ENCODE measurements at places on chromosomes 12 and 14.

DNA sequence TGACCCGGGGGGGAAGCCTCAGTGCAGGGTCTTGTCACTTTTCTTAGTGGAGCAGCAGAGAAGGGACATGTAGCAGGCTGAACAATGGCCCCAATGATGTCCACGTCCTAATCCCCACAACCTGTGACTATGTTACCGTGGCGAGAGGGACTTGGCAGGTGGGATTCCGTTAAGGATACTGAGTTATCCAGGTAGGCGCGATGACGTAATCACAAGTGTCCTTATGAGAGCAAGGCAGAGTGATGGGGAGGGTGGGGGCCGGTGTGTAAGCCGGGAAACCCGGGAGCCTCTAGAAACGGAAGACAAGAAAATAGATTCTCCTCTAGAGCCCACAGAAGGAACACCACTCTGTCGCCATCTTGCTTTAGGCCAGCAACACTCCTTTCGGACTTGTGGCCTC, 4.4 kb downstream of the OTUB2 start:
- no peak for DNase-seq

- DNase-seq = peak; percentile 91
Observed at GRCh38 chr14:93939304-93940229, 12.4 kb downstream of the FAM181A start.

DNA sequence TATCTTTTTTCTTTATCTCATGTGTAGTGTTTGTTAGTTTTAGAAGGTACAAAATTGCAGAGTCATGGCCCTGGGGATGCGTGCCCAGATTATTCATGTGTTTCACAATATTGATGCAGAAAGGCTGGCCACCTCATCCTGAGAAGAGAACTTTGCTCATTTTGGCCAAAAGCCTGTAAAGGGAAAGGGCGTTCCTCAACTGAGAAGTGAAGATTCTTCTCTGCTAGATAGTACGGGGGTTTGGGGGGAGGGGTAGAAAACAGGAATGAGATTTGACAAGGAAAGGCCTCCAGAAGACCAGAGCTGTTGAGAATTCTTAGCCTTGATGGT, 1.7 kb downstream of the MGST1 start:
- DNase-seq = no peak

DNA sequence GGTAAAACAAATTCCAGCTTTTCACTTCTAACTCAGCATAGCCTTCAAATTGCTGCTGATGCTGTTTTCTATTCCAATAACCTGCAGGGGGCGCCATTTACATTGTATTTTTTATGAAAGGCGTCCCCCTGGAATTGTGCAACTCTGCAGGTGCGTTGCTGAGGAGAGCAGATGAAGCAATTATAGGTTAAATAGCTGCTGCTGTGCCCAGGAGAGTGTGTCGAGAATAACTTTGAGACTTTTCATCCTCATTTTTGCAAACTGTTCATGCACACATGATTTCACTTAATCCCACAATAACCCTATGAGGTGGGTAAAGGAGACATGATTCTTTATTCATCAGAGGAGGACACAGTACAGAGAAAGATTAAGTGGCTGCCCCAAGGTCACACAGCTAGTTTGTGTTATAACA, 75.7 kb downstream of the MYRFL start:
- DNase-seq = peak; percentile 65

DNA sequence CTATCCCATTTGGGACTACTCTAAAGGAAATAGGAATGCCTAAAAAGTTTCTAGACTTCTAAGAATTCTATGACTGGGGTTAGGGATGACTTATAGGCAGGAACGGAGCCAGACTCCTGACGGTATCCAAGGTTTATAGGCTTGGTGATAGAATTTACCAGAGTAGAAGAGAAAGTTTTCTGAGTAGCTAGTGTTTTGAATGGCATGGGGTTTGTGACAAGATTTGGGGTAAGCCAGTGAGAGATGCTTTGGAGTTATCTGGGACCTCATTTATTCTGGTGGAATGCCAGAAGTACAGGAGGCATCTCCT, 444.6 kb downstream of the RAD51B start:
- no peak for DNase-seq

- DNase-seq = no peak
Observed at GRCh38 chr12:51631591-51631990, 40.6 kb downstream of the SCN8A start.

DNA sequence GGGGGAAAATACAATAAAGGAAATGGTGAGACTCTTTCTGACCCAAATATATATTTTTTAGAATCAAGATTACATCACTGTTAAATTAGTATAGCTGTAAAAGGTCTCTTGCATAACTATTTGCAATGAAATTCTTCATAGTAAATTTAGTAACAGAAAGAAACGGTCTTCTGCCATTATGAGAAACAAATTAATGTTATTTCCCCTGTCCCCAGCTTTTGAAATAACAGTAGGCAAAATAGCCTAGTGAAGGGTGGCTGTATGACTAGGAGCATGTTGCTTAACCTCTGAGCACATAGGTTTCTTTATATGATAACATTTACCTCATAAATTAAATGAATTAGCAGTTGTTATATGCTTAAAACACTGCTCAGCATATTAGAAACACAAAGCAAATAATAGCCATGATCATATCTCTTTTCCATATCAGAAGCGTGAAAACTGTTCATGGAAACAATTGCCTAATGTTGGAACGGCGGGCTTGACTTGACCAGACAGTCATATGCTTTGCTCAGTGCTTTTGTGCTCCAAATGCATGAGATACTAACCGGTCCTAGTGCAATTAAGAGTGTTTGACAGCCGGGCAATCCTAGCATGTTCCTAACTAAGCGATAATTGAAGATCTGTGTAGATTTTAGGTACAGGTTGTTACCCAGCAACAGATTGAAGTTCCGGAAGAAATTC, 24.0 kb downstream of the BHLHE41 start:
- DNase-seq = no peak

DNA sequence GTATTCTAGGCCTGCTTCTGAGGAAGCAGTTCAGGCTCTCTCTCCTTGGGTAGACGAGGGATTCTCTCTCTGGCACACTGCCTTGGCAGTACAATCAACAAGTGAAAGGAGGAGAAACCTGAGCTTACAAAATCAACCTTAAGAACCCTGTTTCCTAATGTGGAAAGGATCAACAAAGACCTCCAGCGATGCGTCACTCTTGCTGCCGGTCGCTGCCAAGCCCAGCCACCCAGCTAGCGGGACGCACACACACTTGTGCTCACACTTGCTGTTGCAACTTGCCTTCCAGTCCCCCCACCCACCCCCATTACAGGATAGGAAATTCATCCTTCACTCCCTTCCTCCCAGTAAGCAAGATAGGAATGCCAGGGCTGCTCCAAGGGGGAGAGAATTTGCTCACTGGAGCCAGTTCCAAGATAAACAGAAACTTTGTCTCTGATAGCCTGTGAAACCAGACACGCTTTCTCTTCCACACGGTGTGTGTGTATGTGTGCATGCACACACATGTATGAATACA, 144.3 kb downstream of the BCL11B start:
- DNase-seq = no peak

- no peak for DNase-seq
Observed at GRCh38 chr12:6546016-6546415, 9.8 kb downstream of the IFFO1 start.

- DNase-seq = no peak
Observed at GRCh38 chr14:95313190-95313589, 6.5 kb downstream of the CLMN start.

DNA sequence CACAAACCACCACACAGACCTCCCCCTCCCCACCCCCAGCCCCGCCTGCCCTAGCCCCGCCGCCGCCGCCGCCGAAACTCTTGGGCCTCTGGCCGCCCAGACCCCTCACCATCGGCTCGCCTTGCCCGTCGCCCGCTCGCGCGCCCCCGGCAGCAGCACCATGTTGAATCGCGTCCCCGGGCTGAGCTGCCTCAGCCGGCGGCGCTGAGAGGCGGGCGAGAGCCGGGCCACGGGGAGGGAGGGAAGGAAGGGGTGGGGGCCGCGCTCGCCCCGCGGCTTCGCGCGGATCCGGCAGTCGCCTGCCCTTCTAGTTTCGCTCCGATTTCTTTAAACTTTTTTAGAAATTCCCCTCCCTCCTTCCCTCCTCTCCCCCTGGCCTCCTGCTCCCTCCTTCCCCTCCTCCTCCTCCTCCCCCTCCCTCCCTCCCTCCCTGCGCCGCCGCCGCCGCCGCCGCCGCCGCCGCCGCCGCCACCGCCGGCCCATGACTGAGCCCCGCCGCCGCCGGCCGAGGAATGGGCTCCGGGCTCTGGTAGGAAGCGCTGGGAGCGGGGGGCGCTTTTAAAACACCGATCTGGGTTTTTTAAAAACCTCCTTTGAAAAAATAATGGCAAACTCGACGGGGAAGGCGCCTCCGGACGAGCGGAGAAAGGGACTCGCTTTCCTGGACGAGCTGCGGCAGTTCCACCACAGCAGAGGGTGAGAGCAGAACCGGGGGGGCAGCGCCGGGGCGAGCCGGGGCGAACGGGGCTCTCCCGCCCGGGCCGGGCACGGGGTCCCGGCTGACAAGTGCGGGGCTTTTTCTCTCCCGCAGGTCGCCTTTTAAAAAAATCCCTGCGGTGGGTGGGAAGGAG, at the start of gene ARID2:
Gene ARID2, plus strand, starts transcription at position 474 of the 851 bp plus-strand sequence. Its CDS starts 131 bp downstream, at position 605.
- DNase-seq = peak; percentile 74

DNA sequence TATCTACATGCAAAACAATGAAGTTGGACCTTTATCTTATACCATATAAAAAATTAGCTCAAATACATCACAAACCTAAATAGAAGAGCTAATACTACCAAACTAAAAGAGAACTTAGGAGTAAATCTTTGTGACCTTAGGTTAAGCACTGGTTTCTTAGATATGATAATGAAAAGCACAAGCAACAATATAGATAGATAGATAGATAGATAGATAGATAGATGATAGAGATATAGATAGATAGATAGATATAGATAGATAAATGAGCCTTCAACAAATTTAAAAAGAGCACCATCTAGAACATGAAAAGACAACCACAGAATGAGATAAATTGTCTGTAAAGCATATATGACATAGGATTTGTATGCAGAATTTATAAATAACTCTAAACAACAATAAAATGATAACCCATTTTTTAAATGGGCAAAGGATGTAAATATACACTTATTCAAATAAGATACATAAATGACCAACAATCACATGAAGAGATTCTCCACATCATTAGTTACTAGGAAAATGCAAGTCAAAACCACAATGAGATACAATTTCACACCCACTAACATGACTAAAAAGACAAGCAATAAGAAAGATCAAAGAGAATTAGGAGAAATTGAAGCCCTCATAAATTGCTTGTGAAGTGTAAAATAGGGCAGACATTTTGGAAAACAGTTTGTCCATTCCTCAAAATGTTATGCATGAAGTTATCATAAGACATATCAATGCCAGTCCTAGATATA, 293.7 kb downstream of the BTG1 start:
- peak; percentile 20 for DNase-seq

GRCh38 chr14:99664937-99665273, 19.2 kb upstream of the CYP46A1 start:
- DNase-seq = no peak

DNA sequence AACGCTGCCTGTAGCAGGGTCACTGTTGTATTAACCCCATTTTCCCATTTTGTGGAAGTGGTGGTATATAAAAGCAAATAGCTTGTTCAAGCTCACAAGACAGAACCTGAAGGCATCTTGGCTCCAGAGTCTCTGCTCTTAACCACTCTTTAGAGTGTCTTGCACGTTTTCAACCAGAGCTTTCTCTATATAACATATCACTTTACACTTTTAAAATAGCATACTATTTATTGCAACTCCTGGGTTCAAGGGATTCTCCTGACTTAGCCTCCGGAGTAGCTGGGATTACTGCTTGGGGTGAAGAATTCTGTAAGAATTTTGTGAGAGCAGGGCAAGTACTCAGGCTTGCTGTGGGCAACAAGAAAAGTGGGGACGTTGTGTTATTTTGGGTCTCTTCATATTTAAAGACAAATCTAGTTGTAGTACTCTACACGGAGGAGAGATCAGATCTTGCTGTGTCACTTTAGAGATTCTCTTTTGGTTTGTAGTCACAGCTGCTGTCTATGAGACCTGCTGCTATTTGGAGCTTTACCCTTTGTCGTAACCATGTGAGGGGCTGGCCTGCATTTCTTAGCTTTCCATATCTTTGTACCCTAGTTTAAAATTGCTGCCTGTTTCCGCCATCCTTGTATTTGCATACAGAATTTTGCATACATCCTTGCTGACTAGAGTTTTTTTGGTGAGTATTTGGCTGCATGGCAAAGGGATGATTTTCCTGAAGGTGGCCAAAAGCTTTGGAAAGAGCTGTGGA, 40.7 kb downstream of the WDR20 start:
- DNase-seq = no peak

DNA sequence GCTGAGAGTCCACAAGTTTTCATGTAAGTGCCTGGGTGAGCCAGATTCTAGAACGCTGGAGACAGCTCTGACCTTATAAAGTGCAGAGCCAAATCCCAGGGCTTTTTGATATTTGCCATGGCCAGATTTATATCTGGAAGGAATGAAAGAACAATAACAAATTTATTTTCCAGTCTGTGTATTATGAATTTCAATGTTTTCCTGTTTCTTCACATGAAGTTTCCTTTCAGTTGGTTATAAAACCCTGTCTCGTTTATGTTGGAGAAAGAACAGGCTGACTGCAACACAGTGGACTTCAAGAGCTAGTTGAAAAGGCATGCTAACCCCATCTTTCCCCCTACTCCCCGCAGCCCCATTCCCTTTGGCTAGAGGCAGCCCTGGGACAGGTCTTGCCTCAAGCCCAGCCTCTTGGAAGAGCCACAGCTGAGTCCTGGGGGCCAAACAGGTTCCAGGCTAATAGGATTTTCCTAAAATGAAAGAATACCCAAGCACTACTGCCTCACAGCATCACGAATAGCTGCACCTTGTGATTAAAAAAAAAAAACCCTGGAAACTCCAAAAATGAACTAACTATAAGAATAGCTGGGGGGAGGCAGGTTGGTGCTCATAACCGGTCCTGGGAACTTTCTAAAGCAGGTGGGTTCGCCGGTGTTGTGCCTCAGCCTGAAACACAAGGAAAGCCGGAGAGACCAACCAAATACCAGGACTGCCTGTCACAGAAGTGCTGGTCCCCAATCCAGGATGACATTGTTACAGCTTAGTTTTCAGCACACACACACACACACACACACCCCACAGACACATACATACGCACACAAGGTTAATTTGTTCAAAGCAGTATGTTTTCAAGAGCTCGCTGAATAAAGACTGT, 1.5 kb downstream of the FBLN5 start:
- DNase-seq = no peak

GRCh38 chr14:71478542-71478941, 453.7 kb upstream of the RGS6 start:
- DNase-seq = peak; percentile 16

DNA sequence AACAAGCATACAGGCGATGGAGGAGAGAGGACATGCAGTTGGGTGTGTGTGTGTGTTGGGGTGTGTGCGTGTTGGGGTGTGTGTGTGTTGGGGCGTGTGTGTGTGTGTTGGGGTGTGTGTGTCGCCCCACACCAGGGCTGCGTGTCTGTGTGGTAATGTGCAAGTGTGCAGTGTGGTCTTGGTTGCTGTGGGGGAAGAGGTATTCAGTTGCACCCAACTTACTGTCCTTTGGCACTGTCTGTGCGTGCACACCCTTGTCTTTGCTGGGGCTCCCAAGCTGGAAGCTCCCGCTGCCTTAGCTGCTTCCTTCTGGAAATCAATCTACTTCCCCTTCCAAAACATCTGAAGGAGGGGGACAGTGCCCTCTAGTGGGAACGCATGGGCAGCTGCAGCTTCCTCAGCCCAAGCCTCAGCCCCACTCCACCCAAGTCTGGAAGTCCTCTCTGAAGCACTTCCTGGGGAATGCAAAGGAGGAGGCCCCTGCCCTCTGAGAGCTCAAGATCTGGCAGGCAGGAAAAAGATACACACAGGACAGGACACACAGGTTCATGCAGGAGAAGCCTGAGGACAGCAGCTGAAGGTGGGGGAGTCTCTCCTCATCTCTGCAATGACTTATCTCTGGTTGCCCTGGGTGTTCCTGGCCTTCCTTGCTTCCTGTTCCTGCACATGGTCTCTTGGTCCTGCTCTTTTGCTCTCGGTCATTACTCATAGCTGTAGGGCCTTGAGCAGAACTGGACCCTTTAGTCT, 13.1 kb downstream of the ASIC1 start:
- DNase-seq = peak; percentile 68
